ENCODE measurements at places on chromosomes 7 and 10.

DNA sequence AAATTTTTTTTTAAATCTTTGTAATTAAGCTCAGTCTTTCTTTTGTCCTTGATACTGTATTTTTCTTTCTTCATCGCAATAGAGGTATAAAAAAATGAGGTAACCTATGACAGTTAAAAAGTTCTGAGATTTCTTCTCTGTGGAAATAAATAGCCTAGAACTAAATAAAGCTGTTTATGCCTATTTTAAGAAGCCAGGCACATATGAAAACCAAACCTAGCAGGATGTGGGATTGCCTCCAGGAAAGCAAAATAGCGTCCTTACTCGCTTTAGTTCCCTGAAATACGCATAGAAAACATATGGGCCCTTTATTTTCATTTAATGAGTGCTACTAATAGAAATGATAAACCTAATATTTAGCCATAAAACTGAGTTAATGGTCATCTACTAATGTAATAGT is 6.6 kb downstream of the UBE2D1 start:
- DNase-seq: no peak

DNA sequence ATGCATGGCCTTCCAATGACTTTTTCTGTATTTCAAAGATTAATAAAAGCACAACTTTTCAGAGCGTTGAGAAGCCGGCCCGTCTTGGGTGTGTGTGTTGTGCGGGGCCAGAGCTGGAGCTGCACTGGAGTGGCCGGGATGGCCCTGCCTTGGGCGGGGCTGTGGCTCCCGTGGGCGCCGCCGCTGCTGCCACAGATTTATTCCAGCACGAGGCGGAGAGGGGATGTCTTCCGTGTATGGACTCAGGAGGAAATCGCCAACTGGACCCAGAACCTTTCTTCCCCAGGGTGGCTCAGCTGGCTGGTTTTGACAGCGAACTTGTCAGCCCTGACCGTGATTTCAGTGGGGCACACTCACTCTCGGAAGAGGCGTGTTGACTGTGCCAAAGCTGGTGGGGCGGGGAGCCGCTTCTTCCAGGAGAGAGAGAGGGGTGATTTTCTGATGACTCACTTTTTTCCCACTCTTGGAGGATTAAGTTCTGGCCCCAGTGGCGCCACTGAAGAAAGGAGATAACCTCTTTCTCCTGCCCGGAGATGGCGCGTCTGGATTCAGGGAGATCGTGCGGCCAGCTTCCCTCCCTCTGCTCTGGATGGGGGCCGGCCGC is 72.4 kb downstream of the DNAJB6 start:
- no peak for DNase-seq

DNA sequence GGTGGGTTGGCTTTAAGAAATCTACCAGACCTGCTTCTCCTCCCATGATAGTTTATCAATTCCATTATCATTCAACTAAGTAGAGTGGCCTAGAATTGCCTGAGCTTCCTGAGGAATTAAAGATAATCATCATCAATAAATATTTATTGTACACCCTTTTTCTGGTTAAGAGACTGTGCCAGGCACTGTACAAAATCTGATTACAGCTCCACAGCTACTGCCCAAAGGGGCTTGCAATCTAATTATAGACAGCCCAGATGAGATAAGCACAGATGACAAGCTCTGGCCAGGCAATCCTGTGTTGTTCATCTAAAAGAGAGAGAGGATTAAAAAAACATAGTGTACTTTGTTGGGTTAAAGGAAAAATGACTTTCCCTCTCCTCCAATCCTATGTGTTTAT is 586.4 kb downstream of the GATA3 start:
- no peak for DNase-seq

DNA sequence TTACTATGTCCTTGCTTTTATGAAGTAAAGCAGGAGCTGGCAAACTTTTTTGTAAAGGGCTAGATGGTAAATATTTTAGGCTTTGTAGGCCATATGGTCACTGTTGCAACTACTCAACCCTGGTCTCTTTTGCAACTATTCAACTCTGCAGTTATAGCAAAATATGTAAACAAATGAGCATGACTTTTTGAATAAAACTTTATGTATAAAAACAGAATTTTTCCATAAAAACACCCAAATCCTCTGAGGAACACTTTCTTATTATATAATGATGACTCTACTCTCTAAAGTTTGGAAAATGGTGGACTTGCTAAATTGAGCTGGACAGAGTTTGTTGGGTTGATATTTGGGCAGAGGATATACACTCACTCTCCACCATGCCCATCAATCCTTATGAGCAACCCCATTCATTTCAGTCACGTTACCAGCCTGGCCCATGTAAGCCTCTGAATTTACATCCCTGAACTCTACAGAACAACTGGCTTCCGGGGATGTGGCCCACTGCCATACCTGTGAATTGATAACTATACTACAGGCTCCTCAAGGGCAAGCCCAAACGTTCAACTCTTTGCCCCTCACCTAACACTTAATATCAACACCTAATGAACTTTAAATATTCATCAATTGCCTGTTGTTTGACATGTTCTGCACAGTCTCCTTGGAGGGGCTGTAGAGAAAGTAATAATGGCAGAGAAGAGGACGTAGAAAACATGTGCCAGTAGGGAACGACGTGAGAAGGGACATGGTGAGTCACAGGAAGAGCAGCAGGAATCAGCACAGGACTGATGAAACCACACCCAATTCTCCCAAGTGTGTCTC is 37.6 kb downstream of the SGMS1 start:
- no peak for DNase-seq

GRCh38 chr7:38615665-38616064 is 15.5 kb downstream of the AMPH start:
- DNase-seq: no peak

DNA sequence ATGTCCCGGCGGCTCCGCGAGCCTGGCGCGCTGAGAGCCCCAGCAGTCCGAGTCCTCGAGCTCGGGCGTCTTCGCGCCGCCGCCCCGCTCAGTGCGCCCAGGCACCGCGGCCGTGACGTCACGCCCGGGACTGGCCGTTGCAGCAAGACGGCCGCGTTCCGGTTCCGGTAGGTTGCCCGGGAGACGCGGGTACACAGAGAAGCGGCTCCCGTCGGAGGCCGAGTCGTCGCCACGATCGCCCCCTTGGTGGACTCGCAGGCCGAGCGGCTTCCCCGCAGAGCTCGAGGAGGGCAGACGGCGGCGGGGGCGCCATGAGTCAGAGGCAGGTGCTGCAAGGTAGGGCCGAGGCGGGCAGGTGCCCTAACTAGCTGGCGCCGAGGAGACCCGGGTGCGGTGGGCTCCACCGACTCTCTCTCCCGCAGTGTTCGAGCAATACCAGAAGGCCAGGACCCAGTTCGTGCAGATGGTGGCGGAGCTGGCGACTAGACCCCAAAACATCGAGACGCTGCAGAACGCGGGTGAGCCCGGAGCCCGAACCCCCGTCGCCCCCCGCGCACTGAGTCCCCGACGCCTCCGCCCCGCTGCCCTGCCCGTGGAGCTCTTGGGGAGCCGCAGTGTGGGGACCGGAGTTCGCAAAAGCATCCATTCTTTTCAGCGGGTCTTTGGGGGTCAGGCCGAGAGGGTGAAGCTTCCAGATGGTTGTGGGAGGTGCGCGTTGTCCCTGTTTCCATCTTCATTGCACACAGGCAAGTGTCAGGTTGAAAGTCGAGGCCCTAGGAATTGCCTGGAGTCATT is at the start of gene SPAG6:
SPAG6 (plus strand) TSS at position 196 of the 795 bp plus-strand sequence; CDS start at position 312, 116 bp downstream.
- no peak for DNase-seq

GRCh38 chr7:29563590-29564495 is at the start of gene PRR15:
TSS of gene PRR15 (plus strand) at chr7:29563835. CDS start at chr7:29566330, 2,495 bp downstream.
- no peak for DNase-seq

- no peak for DNase-seq
Measured at GRCh38 chr10:119759832-119760231, 34.0 kb downstream of the INPP5F start.

GRCh38 chr7:71343039-71343438 is 211.1 kb downstream of the GALNT17 start:
- no peak for DNase-seq

- no peak for DNase-seq
Measured at GRCh38 chr10:33229252-33229948, 105.1 kb downstream of the NRP1 start.

- no peak for DNase-seq
Measured at GRCh38 chr7:1516586-1517251, 12.5 kb upstream of the INTS1 start.

- DNase-seq: no peak
Measured at GRCh38 chr7:129147731-129148130, 3.2 kb downstream of the TSPAN33 start.

DNA sequence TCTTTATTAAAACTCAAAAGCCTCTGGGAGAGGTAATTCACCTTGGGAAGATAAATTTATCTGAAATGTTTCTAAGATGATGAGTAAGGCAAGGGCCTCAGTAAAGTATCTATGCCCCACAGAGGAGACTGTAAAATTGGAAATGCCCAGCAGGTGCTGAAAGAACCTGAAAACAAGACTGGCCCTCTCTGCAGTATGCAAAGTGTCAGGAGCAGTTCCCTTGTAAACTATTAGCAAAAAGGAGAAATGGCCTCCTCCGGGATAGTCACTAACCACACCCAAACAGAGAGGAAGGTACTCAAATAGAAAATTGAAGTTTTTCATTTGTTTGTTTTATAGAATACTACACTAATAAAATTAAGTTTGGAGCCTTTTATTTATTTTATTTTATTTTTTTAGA is 81.2 kb downstream of the FZD1 start:
- DNase-seq: no peak

GRCh38 chr10:103545771-103546281 is 52.3 kb downstream of the NEURL1 start:
- DNase-seq: no peak

DNA sequence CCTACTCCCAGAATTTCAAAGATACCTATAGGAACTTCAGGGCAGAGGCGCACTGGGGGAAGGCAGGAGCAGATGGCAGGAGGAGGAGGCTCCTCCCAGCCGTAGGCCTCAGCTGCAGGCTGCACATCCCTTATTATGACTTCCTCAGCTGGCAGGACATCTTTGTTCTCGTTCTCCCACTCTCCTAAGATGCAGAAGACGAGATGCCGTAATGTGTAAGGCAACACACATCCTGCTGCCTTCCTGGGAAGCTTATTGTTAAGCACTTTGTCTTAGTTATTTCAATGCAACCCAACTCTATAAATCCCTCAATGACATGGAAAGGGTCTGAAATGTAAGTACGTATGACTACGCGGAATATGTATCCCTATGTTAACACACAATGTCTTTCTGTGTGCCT is 599.8 kb upstream of the MGMT start:
- no peak for DNase-seq

DNA sequence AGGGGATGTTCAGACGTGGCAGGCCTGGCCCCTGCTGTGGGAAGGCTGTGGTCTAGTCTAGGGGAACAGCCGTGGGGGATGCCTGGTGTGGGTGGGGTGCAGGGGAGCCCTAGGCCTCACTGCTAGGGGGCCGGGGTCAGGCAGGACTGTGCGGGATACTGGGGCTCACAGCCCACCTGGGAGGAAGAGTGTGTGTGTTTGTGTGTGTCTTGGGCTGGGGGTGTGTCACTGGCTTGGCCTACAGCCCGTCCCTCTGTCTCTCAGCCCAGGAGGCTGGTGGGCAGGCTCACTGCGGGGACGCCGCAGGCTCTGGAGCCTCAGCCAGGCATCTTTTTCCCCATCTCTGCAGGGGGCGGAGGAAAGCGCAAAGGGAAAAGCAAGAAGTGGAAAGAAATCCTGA is 118.8 kb downstream of the GRK5 start:
- DNase-seq: no peak

- DNase-seq: no peak
Measured at GRCh38 chr7:125061776-125062397, 132.3 kb upstream of the POT1 start.

DNA sequence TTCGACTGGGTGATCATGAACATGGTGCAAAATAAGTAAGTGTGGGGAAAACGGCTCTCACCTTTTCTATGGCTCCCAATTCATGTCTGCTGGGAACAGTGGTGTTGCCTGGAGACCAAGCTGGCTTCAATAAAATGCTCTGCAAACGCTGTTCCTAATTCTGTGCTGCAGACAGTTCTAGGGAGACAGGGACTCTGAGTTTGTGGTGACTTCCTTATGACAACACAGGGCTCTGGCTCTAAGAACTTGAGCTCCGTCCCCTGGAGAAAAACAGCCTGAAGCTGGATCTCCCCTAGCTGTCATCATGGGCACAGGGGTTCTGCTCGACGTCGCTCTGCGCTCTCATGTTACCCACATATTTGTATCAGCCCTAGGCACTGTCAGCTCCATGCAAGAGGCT is 61.0 kb upstream of the INSYN2A start:
- DNase-seq: no peak

- DNase-seq: no peak
Measured at GRCh38 chr10:17737027-17737965, 14.7 kb upstream of the TMEM236 start.

DNA sequence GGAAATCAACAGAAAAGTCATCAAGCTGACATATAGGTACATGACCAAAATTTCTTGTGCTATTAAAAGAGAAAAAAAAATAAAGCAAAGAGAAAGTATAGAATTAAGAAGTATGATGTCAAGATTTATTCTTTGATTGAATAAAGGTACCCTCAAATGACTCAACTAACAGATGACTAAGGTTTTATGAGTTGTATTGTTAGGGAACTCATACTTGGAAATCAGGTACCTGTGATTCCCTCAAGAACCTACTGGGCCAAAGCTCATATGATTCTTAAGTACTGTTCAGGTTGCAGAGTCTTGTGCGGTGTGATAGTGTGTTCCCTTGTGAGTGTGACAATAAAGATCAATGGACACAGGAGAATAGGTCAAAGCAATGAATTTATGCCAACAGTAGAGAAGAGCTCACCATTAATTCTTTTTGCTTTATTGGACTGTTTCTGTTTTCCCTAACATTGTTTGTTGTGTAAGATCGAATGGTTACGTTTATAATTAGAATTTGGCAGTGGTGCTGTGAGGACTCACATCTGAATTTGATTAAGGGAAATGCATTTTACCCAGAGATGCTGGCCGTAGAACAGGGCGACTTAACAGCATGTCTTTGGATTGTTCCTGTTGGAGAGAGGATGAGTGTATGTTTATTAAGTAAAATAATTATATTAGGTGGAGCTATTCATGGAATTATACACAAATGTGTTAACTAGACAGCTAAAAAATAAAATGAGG is 293.2 kb upstream of the SEMA3D start:
- DNase-seq: no peak

- DNase-seq: no peak
Measured at GRCh38 chr7:70923181-70923845, 208.6 kb upstream of the GALNT17 start.

DNA sequence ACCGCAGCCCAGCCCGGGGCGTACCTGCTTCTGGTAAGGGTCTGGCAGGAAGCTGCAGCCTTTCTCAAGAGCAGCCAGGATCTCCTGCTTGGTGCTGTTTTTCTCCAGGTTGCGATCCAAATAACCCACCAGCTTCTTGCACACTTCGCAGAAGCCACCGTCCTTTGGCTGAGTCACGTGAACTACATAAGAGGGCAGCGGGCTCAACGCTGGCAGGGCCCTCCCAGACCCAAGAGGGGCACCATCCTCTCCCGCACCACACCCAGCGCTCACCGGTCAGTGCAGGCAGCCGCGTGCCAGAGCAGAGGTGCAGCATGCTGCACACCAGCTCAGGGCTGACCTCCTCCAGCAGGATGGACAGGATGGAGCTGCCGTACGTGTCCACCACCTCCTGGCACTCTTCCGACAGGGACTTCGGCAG is 31.6 kb downstream of the PSAP start:
- DNase-seq: no peak

GRCh38 chr7:16801111-16801542 is 3.7 kb downstream of the AGR2 start:
- DNase-seq: no peak

Measured in GM12892 (cell line).